GM23338 (cell line): ENCODE measurements at places on chromosomes 7 and 10. TPM values are rescaled to one million over a fixed set of nuclear protein-coding genes. Genes with fewer than 3 reads are reported as not detected.

DNA sequence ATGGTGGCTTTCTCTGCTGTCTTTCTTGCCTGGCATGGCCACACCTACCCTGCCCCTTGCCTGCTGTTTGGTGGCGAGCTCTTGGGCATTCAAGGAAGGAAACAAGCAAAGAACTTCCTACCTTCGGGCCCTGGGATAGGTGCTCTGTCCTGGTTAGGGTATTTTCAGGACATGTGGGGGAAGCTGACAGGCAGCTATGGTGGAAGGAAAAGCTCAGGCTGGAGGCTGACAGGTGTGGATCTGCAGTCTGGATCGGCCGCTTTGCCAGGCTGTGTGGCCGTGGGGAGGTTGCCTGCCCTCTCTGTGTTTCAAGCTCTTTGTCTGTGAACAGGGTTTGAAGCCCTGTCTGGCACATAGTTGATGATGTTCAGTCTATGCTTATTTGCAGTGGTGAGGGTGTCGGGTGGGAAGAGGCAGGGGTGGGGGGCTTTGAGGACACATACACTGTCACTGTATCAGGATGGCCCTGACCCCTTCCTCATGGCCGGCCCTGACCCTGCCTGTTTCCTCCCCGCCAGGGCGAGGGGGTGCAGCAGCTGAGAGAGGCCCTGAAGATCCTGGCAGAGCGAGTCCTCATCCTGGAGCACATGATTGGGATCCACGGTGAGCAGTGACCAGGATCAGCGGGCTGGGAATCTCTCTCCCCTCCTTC lies 73.7 kb downstream of the MYL10 start:
- DNase-seq = no peak

DNA sequence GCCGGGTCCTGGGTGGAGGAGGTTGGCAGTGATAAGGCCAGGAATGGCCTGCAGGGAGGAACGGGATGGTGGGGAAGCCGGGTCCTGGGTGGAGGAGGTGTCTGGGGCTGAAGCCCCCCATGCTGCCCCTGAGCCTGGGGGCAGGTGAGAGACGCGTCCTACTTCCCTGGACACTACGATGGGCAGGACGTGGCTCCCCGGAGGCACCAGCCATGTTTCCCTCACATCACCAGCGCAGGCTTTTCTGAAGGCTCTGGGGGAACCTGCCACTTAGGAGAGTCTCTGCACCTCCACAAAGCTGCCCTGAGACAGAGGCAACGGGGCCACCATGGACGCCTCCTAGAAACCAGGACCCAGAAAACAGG lies 324.8 kb downstream of the DNAJB6 start:
- DNase-seq = no peak

DNA sequence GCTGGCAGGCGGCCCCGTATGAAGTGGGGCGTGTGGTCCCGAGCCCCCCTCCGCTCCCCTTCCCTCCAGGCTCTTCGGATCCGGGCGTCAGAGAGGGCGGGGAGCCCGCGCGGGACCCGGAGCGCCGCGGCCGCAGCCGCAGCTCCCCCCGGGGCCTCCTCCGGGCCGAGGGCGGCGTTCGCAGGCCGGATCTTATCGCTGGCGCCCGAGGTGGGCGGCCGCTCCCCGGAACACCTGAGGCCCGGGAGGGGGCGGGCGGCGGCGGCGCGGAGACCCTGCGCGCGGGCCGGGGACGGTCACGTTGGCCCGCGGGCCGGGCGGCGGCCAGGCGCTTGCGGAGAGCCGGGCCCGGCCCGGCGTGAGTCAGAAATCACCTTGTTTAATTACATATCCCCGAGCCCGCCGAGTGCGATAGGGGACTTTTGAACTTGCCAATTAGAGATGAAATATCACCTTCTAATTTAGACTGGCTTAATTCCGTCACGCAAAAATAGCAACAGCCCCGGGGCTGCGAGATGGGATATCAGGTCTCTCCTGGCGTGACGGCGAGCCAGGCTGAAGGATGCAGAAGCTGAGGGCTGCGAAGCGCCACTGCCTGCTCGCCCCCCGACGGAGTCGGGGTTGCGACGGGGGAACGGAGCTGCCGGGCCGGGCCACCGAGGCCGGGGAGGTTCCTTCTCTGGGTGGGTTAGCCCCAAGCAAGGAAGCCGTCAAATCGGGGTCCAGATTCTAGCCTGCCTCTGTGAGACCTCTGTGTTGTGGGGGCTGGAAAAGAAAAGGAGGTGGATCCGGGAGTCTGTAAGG lies 43.4 kb downstream of the LDB3 start:
- peak; percentile 68 for DNase-seq

DNA sequence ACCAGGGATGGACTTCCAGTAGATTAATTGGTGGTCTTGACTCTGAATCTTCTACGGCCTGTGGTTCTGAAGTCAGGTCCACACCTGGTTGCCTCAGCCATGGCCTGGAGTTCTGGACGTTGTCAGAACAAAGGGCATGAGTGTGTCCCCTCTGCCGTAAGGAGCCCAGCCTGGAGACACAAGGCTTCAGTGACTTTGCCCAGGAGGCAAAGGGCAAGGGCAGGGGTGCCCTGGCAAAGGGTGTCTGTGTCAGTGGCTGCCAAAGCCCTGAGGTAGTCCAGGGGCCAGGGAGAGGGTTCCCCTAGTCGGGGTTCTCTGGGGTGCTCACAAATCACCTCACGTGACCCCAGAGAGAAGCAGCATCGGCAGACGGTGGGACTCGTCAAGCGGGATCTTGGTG lies 273.2 kb upstream of the ZNF32 start:
- DNase-seq = no peak

GRCh38 chr7:1385809-1386622 lies 73.3 kb downstream of the MICALL2 start:
- peak; percentile 52 for DNase-seq

DNA sequence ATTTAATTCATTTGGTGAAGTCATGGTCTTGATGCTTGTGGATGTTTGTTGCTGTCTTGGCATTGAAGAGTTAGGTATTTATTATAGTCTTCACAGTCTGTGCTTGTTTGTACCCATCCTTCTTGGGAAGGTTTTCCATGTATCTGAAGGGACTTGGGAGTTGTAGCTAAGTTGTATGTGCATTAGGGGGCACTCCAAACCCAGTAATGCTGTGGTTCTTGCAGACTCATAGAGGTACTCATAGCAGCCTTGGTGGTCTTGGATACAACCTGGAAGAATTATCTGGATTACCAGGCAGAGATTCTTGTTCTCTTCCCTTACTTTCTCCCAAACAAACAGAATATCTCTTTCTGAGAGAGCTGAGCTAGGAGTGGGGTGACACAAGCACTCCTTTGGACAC lies 93.2 kb downstream of the ADCYAP1R1 start:
- DNase-seq = peak; percentile 36

DNA sequence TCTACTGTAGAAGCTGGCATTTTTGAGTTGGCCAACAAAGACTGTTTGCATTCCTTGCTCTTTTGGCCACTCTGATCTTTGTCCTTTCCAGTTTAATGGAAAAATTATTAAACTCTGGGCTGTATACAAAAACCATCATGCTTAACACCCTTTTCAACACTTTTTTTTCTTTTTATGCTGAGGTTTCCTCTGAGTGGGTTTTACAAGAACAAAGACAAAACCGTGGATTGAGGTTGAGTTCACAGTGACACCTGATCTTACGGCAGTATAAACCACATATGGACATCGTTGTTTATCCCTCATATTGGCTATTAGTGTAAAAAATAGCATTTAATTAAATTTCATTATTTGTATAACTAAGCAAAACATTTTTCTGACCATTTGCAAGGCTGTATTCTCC lies 21.8 kb downstream of the MGAM start:
- DNase-seq = no peak

GRCh38 chr10:118832241-118832651 lies 77.5 kb upstream of the CACUL1 start:
- no peak for DNase-seq

DNA sequence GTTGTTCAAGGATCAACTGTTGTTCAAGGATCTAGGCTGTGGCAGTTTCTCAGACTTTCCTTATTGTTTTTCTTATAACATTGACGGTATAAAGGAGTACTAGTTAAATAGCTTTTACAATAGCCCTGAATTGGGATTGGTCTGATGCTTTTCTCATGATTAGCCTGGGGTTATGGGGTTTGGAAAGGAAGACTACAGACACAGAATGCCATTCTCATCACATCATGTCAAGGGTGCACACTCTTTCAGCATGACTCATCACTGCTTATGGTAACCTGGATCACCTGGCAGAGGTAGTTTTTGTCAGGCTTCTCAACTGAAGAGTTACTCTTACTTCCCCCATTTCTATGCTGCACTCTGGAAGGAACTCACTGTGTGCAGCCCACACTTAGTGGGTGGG lies 194.2 kb upstream of the NPSR1 start:
- peak; percentile 15 for DNase-seq

DNA sequence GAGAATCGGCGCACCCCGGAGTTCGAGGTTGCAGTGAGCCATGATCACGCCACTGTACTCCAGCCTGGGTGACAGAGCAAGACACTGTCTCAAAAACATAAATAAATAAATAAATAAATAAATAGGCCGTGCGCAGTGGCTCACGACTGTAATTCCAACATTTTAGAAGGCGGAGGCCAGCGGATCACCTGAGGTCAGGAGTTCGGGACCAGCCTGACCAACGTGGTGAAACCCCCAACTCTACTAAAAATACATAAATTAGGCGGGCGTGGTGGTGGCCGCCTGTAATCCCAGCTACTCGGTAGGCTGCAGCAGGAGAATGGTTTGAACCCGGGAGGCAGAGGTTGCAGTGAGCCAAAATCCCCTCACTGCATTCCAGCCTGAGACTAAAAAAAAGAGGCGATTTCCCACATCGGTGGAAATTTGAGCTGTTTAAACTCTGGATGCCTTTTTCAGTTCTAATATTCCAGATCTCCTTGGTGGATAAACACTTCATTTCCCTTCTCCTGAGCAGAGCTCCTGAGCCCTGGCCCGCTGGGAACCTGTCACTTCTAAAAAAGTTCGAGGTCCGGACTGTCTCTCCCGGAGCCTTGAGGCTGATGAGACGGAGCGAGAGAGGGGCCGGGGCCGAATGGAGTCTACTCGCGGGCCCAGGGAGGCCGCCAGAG lies 2.0 kb upstream of the NFKB2 start:
- DNase-seq = peak; percentile 93

DNA sequence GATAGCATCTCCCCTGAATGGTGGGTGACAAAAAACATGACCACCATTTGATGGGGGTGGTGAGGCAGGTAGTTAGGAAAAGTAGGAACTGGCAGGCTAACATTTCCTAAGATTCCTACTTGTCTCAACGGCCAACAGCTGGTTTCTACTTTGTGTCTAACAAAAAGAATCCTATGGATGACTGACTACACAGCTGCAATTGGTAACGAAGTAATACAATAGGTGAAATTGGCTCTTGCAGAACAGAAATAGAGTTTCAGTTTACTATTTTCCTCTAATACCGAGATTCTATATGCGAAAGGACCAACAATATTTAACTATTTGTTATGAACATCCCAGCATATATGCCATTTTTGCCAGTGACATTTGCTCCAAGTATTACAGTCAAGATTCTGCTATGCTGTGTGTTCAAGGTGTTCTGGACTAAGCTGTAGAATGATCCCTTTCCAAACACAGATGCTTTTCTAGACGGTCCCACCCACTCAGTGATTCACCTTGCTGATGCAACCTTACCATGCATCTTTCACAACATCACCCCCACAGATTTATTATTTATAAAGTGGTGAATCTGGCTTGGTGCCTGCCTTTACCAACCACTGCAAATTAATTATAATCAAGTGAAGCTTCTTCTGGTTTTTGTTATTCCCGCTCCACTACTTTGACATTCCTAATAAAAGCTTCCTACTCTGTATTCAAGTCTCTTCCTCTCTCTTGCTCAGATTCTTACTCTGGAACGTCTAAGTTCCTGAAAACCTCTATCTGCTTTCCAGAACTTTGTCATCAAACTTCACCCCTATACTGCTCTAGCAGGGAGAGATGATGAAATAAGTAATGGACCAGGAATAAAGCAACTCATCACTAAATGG lies 16.8 kb downstream of the BBIP1 start:
- DNase-seq = no peak

GRCh38 chr10:132888898-132889490 lies 53.4 kb downstream of the CFAP46 start:
- no peak for DNase-seq

DNA sequence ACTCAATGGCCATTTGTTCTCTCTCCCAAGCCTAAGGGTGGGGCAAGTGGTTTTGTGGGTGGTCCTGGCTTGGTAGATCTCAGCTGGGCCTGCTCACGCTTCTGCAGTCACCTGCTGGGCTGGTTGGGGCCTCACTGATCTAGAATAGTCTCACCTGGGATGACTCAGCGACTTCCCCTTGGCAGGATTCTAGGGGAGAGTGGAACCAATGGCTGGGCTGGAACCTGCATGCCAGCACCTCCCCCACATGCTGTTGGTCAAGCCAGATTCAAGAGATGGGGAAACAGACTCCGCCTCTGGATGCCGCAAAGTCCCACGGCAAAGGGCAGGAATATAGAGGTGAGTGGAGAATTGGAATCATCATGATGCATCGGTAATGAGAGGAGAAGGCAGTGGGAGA lies 292.9 kb upstream of the NPVF start:
- peak; percentile 12 for DNase-seq

The SPDYE11 gene
- total RNA-seq = not detected in 2 replicates

The ARL3 gene
- total RNA-seq = 8.5 and 9.4 TPM in 2 replicates

The AQP1 gene
- total RNA-seq = 0.28 TPM in 1 of 2 replicates, not detected in the other

The FAM241B gene
- 6.7 and 8.7 TPM in 2 replicates for total RNA-seq

The ELAPOR2 gene
- 27.1 and 42.9 TPM in 2 replicates for total RNA-seq

The FOXL3 gene
- not detected in 2 replicates for total RNA-seq

The RET gene
- 6.7 and 9.8 TPM in 2 replicates for total RNA-seq

The CYP3A7 gene
- total RNA-seq = not detected in 2 replicates

The ZNF783 gene
- 8.6 and 9.0 TPM in 2 replicates for total RNA-seq

The SLC26A5 gene
- total RNA-seq = 0.49 and 0.58 TPM in 2 replicates
